ENCODE measurements at places on chromosomes 6 and 20.

DNA sequence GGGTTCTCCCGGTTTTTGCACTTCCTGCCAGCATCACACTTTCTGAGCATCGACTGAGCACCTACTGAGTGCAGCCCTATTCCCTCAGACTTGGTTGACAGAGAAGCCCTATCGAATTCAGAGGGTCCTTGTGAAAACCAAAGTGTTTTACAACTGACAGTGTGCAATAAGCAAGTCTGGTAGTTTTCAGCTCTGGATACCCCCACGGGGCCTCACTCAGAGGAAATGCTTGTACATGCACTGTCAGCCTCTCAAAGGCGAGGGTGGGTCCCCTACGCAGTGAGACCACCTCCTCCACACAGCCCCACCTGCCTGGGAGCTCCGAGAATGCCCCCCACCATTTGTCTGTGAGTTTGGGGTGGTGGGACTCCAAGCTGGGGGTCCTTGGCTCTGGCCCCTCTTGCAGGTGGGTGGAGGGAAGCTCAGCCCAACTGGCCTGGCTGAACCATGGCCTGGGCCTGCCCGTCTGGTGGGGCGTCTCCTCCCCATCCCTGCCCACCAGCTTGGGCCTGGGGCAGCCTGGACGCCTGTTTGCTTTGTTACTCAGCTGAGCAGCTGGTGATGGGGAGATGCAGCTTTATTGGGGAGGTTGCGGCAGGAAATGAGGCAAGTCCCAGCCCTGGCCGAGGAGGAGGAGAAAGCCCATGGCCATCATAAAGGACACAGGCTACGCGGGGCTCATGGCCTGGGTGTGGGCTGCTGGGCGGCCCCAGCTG lies 1.7 kb downstream of the SPDEF start:
- DNase-seq, result no peak

- DNase-seq, result no peak
Observed at GRCh38 chr20:835608-836045, 2.1 kb downstream of the FAM110A start.

DNA sequence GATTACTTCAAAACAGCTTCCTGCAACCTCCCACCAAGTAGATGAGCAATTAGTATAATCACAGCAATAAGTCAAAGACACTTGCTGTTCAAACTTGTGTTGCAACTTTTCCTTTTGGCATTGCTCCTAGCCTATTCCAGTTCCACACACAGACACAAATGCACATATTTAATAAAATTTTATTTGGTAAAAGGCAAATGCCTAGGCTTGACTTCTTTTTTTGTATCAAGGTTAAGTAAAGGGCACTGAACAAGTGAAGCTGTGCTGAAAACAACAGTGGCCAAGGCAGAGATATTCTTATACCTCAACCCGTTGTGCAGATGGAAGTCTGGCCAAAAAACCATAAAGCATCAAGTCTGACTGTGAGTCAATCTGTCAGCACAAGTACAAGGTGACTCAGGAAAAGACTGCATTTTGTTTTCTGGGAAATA lies 708.4 kb upstream of the CITED2 start:
- no peak for DNase-seq

- DNase-seq, result no peak
Observed at GRCh38 chr6:3612341-3613041, 139.0 kb downstream of the PXDC1 start.

DNA sequence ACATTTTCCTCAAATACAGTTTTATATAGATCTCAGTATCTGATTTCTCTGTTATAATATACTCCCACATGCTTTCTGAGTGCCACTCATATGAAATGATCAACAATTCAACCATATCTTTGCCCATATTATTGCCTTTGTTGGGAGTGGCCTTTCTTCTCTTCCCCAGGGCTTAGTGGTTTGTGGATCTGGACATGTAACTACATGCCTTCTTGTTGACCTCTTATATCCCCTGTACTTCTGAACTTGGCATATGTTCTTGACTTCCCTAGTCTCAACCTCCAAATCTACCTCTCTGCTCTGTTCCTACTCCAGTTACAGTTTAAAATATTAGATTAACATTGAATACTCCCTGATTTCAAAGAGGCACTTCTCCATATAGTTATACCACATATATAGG lies 34.3 kb upstream of the PRIM2 start:
- DNase-seq, result no peak

DNA sequence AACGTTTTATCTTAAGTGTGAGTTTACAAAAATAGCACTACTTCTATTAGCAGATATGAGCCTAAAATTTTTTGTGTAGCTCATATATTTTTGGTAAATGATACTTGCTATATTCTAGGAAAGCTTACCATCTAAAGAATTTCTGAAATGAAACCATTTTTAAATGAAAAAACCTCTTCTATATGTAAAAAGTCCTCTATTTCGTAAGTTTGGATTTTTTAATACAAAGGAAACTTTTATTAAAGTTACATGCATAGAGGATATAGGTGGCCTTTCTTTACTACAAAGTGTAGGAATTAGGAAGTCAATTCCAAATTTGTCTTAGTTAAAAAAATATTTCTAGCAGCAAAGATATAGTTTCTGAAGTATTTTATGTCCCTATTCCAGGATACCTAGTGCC lies 18.8 kb downstream of the EFHC1 start:
- DNase-seq, result no peak

DNA sequence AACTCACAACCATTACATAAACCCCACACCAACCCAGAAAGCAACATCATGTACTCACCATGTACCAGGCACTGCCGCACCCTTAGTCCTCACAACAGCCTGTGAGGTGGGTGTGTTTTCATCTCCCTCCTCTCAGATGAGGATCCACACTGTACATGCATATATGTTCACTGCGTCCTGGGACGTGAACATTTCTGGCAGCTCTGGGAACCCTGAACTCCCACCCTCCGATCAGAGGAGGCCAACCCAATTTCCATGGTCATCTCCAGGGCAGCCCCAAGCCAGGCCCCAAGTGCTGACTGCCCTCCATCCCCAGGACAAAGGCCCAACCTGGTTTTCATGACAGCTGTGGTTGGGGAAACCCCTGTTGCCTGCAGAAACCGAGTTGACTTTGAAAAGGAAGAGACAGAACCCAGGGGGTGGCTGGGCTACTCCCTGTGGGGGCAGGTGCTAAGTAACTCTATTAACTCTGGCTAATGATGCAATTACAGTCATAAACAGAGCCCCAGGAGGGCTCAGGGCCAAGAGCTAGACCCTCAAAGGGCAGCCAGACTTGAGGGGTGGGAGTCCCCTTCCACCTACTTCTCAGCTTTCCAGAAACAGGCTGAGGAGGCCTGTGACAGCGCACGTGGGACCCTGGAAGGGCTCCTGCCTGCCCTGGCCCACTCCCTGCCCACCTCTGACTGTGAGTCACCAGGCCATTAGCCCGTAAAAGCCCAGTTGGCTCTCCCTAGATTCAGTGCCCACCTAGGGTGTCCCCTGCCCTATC lies 2.6 kb downstream of the TFEB start:
- peak; percentile 29 for DNase-seq

- no peak for DNase-seq
Observed at GRCh38 chr6:5442916-5443315, 181.6 kb downstream of the FARS2 start.

DNA sequence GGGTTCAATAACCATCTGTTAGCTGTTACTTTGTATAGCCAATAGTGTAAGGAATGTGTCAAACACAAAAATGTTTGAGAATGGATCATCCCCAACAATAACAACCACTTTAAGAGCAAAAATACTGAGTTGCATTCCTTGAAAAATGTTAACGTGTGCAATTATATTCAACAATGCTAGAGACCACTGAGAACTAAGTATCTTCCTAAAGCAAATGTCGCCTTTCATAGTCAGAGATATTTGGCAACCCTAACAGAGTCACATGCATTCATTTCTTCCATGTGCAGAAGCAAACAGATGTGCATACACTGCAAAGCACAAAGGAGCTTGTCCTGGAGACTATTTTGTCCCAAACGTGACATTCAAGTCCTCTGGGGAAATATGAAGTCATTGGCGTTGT lies 448.6 kb downstream of the GJA1 start:
- DNase-seq, result no peak

- DNase-seq, result no peak
Observed at GRCh38 chr6:21064756-21065340, 528.7 kb upstream of the SOX4 start.

- no peak for DNase-seq
Observed at GRCh38 chr6:2868637-2869036, 27.0 kb upstream of the SERPINB1 start.

DNA sequence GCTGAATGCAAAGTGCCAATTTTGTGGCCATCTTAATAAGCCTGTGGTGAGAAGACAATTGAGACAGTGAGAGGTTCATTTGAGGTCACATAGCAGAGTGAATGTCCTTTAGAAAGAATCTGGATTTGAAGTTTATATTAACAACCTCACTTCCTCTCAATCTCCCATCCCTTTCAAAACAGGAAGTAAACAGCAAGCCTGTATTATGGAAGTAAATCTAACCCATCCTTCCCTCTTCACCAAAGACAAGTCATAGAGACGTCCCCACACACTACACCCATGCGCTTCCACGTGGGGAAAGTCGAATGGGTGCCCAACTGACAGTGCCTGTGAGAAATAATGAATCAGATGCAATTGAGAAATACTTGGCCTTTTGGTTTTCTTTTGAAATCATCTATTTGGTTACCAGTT lies 28.8 kb upstream of the CCND3 start:
- no peak for DNase-seq

- DNase-seq, result no peak
Observed at GRCh38 chr6:3414327-3415081, 42.3 kb downstream of the SLC22A23 start.

DNA sequence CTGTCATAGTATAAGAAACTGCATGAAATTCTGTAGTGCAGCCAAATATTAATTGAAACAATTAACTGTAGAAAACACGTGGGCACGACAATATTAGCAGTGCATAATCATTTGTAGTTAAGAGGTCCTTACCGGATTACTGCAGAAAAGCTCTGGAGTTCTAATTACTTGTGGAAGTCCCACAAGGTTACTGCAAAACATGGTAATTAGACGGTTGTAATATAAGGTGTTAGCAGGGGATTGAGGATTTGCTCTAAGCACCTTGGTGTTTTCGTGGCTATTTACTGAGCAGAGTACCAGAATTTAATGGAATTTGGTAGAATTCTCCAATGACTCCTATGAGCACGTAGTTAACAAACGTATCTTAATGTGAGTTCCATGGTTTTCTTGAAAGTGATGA lies 473.6 kb upstream of the AGPAT4 start:
- DNase-seq, result no peak

- DNase-seq, result no peak
Observed at GRCh38 chr20:58718121-58718563, 25.5 kb downstream of the NPEPL1 start.

- DNase-seq, result no peak
Observed at GRCh38 chr6:6039946-6040509, 33.3 kb upstream of the NRN1 start.

DNA sequence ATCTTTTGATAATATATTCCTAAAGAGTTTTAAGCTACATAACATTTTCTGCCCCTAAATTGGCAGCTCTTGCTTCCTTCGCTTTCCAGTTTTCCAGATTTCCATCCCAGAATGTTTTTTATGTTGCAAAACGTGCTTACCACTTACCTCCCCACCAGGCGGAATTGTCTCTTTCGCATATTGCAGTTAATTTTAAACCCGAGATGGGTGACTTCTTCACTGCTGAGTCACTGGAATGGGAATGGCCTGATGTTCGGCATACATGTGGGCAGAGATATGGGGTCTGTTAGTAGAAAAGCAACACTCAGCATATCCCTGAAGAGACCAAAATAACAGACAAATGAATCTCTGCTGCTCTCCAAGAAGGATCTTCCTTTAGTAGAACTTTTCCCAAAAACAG lies 491.2 kb downstream of the PREX1 start:
- DNase-seq, result no peak

- DNase-seq, result no peak
Observed at GRCh38 chr6:148761527-148762011, 14.7 kb downstream of the UST start.

DNA sequence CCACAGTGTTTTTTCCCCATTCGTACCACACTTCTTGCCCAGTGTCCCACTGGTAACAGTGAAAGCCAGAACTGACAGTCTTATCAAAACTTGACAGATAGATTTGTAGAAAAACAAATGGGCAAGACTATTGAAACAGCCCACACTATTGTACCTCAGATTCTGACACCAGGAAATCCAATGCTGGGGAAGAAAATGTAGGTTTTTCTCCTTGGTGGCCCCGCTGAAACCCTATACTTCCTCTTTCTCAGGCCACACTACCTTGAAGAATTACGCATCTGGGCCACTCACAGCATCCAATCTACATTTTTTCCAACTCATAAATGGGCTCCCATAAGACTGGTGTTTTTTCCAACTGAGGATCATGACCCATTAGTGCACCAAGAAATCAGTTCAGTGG lies 90.9 kb upstream of the HDDC2 start:
- no peak for DNase-seq

GRCh38 chr6:41023114-41023513 lies 15.9 kb downstream of the UNC5CL start:
- DNase-seq, result no peak

GRCh38 chr6:97850458-97851212 lies 567.6 kb upstream of the MMS22L start:
- DNase-seq, result no peak

DNA sequence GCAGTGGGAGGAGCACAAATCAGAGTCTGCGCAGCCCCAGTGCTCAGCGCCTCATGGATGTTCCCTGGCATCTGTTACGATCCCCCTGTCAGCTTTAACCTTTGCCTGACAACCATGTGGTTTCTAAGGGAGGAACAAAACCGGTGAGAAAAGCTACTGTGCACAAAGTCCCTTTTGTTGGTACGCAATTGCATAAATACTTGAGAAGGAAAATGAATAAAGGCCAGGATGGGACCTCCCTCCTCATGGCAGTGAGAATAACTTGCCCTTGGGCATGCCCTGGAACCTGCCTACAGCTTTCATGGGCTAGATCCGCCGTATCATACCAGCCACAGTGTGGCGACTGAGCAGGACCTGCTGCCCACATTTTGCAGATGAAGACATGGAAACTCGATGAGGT lies 81.0 kb downstream of the RIN2 start:
- no peak for DNase-seq

GRCh38 chr20:48002517-48002970 lies 217.3 kb upstream of the SULF2 start:
- DNase-seq, result no peak

DNA sequence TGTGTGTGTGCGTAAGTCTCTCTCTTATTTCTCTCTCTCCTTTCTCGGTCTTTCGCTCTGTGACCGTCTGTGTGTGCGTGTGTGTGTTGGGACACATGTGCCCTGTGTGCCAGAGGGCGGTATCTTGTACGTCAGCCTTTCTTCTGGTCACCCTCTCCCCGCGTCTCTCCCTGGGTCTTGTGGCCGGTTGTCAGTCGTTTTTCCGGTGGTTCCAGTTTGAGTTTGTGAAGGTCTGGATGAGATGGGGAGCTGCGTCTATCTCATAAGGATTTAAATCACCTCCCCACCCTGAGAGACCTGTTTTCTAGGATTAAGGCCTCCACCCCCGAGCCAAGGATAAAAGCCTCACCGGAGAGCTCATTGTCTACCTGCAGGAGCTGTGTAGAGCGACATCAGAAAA lies 295.5 kb upstream of the ZNF337 start:
- DNase-seq, result no peak

- no peak for DNase-seq
Observed at GRCh38 chr6:42339991-42340401, 111.7 kb downstream of the TRERF1 start.

- DNase-seq, result no peak
Observed at GRCh38 chr6:44156494-44157151, 2.0 kb upstream of the CAPN11 start.

GRCh38 chr20:24353135-24353690 lies 116.2 kb upstream of the SYNDIG1 start:
- DNase-seq, result no peak

GRCh38 chr20:41133709-41134361 lies 3.5 kb upstream of the PLCG1 start:
- no peak for DNase-seq
